NCI-H1436 treated with DMSO at 0.1 percent for 48 hours (cell line): ENCODE measurements at places on chromosomes 6 and 20.

- no peak for DNase-seq
These were observed 139.9 kb downstream of the MOXD1 start for GRCh38 chr6:132261354-132261753.

GRCh38 chr20:39853636-39854035, 835.4 kb downstream of the MAFB start:
- DNase-seq, result no peak

DNA sequence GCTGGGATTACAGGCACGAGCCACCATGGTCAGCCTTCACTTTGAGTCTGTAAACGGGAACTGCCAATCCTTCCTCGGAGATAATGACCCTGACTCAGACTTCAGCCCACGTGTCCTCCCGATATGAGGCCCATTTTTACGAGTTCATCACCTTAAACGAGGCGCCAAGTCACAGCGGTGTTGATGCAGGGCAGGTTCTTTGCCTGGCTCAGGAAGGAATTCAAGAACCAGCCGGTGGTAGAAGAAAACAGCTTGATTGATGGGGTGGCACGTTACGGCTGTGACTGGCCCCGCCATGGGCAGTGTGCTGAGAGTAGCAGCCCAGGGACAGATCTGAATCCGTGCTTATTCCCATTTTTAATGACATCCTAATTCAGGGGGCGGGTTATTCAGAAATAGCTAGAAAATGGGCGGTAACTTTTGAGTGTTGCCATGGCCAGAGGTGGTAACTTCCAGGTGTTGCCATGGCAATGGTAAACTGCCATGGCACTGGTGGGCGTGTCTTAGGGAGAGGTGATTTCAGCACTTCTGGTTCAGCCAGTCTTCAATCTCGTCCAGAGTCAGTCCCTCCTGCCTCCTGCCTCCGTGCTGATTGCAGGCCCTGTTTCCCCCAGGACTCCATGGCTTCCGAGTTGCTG, 9.1 kb upstream of the MAP1LC3A start:
- DNase-seq, result no peak

DNA sequence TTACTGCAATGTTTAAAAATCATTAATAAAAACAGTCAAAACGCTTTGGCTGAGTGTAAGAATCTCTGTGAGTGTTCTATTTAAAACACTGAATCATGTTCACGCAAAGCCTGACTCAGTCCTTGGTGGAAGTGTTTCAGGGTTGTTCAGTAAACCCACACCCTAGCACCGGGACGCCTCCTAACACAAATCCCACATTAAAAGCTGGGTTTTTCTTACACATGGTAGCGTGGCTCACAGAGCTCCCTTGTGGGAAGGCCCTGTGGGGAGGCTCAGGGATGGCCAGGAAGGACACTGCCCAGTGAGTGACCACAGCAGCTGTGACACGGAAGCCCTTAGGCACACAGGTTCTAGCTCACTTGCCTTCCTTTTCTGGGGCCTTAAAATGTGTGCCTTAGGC, 80.2 kb downstream of the GMPR start:
- DNase-seq, result no peak

- no peak for DNase-seq
These were observed 308.9 kb downstream of the KHDRBS2 start for GRCh38 chr6:61977099-61977498.

DNA sequence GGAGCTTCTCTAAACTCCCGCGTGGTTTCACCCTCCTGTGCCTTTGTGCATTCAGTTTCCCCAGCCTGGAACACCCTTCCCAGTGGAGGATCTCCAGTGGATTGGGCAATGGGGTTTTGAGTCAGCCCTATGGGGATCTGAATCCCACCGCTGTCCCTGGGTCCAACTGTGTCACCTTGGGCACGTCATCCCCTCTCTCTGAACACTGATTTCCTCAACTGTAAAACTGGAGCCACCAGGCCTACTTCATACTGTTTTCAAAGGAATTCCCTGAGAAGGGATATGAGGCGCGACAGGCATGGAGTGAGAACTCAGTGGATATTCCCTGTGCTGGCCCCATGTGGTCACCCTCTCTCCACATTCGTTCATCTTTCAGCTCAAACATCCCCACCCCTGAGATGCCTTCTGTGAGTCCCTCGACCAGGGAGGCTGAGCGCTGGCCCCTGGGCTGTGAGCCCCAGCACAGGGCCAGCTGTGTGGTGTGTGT, 25.7 kb downstream of the MAFB start:
- no peak for DNase-seq

DNA sequence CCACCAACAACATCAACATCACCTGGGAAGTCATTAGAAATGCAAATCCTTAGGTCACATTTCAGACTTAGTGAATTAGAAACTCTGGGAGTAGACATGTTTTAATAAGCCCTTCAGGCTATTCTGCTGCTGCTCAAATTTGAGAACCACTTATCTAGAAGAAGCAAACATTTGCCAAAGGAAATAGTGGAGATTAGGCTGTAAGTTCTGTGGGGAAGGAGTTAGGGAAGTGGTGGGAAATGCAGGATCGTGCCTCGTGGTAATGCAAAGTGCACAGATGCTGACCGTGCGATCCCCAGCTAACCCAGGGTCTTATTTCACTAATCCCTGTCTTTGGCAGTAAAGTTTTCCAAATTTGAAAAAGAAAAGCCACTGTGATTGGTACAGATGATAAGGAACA, 328.5 kb downstream of the EPM2A start:
- DNase-seq, result no peak

DNA sequence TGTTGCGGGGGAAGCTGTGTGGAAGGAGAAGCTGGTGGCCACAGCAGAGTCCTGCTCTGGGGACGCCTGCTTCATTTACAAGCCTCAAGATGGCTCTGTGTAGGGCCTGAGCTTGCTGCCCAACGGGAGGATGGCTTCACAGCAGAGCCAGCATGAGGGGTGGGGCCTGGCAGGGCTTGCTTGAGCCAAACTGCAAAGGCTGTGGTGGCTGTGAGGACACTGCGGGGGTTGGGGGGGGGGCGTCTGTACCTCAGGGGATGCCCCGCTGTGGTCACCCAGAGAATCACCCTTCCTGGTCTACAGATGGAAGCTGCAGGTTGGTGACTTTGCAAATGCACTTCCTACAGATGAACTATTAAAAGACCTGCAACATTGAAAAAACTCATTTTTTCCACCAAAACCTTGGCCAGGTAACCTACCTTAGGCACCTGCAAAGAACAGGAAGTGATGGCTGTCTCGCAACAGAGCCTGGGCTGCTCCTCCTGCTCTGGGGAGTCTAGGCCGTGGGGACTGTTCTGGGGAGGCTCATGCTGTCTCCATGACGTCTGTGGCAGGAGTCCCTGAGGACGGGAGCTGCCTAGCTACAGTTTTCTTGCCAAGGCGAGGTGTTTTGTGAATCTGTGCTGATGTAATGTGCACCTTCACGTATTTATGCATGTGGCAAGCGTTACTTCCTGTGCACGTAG, 7.3 kb downstream of the NPBWR2 start:
- peak; percentile 95 for DNase-seq

GRCh38 chr20:57922706-57923105, 212.9 kb upstream of the PMEPA1 start:
- no peak for DNase-seq

GRCh38 chr6:56659721-56660380, 17.2 kb upstream of the DST start:
- no peak for DNase-seq

GRCh38 chr6:107624541-107624940, 134.6 kb downstream of the SOBP start:
- no peak for DNase-seq

GRCh38 chr20:61299104-61299503, 47.0 kb downstream of the CDH4 start:
- no peak for DNase-seq

DNA sequence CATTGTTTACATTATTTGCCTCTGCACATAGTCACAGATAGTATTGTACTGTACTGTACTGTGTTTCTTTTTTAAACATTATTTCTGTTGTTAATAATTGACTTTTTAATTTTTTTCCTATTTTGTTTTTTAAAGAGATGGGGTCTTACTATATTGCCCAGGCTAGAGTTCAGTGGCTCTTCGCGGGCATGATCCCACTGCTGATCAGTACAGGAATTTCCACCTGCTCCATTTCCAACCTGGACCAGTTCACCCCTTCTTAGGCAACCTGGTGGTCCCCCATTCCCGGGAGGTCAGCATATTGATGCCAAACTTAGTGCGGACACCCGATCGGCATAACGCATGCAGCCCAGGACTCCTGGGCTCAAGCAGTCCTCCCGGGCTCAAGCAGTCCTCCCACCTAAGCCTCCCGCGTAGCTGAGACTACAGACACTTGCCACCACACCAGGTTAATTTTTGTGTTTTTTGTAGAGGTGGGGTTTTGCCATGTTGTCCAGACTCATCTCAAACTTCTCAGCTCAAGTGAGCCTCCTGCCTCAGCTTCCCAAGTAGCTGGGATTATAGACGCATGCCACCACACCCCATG, 47.5 kb downstream of the PTPN1 start:
- DNase-seq, result no peak

- DNase-seq, result no peak
These were observed 87.8 kb downstream of the SLC2A10 start for GRCh38 chr20:46797206-46797605.

GRCh38 chr20:45053430-45054351, 47.2 kb downstream of the KCNS1 start:
- no peak for DNase-seq

DNA sequence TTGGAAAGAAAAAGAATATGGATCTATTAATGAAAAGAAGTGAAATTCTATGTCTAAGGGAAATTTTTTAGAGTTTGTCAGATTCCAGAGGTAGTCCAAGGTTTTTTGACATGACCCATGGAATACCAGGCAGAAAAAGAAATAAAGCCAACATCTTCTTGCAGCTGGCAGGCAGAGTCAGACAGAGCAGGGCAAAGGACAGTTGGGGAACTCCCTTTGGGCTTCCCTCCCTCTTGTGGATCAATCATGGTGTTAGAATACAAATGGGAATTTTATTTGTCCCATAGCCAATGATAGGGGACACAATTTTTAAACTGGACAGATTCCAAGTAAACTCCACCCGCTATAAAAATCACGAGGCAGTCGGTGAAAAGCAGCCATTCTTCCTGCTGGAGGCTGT, 92.1 kb upstream of the TAB2 start:
- DNase-seq, result no peak

- DNase-seq, result no peak
These were observed 2.9 kb upstream of the TUBB2B start for GRCh38 chr6:3230256-3230882.

GRCh38 chr6:158374020-158374419, 61.8 kb downstream of the TULP4 start:
- DNase-seq, result no peak

DNA sequence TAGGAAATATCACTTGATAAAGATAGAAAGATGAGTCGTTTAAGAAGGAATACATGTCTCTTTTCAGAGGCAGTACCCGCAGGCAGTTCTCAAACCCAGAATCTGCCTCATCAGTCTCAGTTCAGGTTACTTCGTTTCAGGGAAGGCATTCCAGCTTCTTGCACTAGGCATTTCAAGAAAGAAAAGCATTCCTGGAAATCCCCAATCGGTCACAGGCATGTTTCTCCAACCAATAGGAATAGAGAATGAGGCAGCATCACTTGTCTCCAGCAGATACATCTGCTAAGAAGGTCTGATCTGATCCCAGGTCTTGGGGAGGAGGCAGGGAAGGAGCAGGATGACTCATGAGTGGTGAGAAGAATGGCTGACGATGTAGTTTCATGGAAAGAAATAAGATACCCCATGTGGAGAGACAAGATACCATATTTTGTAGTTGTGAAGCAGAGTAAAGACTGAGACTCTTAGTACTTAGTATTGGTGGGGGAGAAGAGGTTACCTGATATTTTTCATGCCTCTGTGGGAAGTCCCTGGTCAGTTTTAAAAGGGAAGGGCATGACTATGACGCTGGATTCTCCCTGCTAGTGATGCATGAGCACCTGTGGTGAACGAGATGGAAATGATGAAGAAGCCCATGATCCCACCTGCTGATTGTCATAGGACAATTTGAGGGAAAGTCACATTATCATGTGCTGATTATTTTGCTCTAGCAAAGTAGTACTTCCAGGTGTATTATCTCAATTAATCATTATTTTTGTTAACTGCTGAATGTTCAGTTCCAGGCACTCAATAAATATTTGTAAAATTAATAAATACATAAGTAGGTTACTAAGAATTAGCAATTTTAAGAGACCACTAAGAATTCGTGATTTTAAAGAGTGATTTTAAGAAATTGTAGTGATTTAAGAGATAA, 20.3 kb upstream of the HLA-DRB1 start:
- DNase-seq, result peak; percentile 3

DNA sequence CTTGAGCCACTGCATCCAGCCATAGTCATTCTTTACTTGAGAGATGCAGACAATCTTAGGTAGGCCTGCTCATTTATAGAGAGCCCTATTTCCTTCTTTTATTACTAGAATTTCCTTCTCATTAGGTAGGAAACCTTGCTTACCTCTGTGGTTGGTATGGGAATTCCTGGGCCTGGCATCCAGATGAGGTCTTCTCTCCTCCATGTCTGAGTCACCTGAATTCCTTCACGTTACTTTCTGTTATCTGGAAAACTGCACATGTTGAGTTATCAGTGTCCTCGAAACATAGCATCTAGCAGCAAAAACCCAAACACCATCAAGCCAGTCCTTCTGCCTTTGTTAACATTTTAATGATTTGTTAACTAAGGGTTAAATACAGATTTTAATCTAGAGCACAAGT, 2.2 kb downstream of the ZNFX1 start:
- DNase-seq, result no peak

GRCh38 chr6:30154709-30155519, 6.1 kb downstream of the TRIM10 start:
- no peak for DNase-seq

DNA sequence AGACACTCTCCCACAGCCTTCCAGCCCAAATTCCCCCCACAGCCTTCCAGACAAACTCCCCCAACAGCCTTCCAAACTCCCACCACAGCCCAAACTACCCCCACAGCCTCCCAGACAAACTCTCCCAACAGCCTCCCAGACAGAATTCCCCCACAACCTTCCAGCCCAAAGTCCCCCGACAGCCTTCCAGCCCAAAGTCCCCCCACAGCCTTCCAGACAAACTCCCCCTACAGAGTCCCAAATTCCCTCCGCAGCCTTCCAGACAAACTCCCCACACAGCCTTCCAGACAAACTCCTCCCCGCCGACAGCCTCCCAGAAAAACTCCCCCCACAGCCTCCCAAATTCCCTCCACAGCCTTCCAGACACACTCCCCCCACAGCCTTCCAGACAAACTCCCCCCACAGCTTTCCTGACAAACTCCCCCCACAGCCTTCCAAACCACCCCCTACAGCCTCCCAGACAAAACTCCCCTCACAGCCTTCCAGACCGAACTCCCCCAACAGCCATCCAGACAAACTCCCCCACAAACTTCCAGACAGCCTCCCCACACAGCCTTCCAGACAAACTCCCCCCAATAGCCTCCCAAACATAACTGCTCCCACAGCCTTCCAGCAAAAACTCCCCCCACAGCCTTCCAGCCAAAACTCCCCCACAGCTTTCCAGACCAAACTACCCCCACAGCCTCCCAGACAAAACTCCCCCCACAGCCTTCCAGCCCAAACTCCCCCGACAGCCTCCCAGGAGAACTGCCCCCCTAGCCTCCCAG, 38.0 kb upstream of the SYNDIG1 start:
- DNase-seq, result no peak

- DNase-seq, result no peak
These were observed 23.7 kb downstream of the RIOK1 start for GRCh38 chr6:7413151-7413823.

- no peak for DNase-seq
These were observed 46.3 kb upstream of the ENTPD6 start for GRCh38 chr20:25148982-25149846.
